ENCODE measurements at places on chromosomes 1 and 21. TPM values are rescaled to one million over a fixed set of nuclear protein-coding genes. Genes with fewer than 3 reads are reported as not detected.

BEND5 gene
- 2.7 TPM for total RNA-seq

MX2 gene
- total RNA-seq = 8.6 TPM

ACTN2 gene
- 0.99 TPM for total RNA-seq

TRIM46 gene
- total RNA-seq = 13.6 TPM

- no peak overlapping the region for H3K27ac ChIP-seq
- no peaks in the 10 kb centered on the region for H3K4me1 ChIP-seq
- H3K36me3 ChIP-seq = no peaks in the 10 kb centered on the region
- H3K27me3 ChIP-seq = no peaks in the 10 kb centered on the region
- H3K4me3 ChIP-seq = no peak overlapping the region
These were observed 397.5 kb downstream of the KIF26B start for GRCh38 chr1:245552331-245552730.

GRCh38 chr1:240687820-240688219 lies 75.9 kb upstream of the GREM2 start:
- H3K4me1 ChIP-seq = no peaks in the 10 kb centered on the region
- H3K27me3 ChIP-seq = no peaks in the 10 kb centered on the region
- no peak overlapping the region for H3K4me3 ChIP-seq
- DNase-seq = no peak

DNA sequence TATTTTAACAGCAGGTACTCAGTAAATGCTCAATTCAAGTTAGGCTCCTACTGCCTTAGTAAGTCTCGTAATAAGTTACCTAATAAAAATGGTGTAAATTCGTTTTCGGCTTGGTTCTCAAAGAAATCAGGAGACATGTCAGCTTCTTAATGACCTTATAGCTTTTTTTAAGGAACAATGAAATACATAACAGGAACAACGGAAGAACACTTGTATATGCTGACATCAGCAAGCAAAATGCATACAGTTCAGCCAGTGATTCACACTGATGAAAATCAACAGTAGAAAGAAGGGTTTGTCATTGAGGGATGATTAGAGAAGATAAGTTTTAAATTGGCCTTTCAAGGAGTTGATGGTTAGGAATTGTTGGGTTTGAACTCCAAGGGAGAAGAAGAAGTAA lies 13.3 kb downstream of the RPTN start:
- peaks cover 1% of the 10 kb centered on the region for H3K27me3 ChIP-seq
- no peak overlapping the region for H3K27ac ChIP-seq
- H3K36me3 ChIP-seq = no peaks in the 10 kb centered on the region
- no peak for DNase-seq
- no peaks in the 10 kb centered on the region for H3K4me1 ChIP-seq

DNA sequence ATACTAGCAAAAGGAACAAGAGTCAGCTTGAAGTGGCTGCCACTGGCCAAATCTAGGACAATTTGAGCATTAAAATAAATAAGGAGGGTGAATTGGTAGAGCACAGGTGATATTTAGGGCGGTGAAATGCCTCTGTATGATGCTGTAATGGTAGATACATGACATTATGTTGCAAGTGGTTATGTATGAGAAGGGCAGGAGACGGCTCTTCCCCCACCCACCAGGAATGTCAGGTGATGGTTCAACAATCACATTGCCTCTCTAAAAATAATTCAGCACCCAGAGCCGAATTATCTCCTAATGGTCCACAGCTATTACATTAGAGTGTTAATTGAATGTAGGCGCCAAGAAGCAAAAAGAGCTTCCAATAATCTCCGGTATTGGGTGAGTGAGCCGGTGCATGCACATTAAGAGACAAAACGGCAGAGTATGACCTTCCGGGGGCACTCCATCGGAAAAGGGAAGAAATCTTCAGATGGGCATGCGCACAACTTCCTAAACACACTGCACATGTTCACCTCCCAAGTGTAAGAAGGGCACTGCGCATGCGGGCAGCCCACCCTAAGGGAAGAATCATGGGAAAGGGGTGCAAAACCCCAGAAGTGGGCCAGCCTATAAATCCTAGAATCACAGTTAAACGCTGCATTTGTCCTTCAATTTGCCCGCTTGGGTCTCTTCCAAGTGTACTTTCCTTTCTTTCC lies 6.8 kb upstream of the IFNAR1 start:
- H3K27me3 ChIP-seq = peaks cover 17% of the 10 kb centered on the region
- H3K27ac ChIP-seq = no peak overlapping the region
- H3K36me3 ChIP-seq = no peaks in the 10 kb centered on the region
- no peak overlapping the region for H3K4me3 ChIP-seq
- no peak for DNase-seq

DNA sequence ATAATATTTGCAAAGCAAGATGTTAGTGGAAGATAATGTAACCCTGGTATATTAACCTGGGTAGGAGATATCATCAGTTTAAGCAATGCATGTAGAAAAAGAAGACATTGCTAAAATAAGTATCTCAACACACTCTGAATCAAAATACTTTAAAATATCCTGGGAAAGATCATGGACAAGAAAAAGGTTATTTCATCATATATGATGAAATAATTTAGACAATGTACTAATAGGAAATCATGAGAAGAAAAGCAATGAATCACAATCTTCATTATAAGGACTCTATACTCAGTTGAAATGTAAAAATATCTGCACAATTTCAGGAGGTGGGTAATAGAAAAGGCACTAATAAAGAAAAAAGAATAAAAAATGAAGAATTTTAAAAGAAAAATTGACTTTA lies 158.8 kb downstream of the KCNT2 start:
- H3K4me3 ChIP-seq = no peak overlapping the region
- no peak for DNase-seq
- no peak overlapping the region for H3K27ac ChIP-seq
- H3K4me1 ChIP-seq = no peaks in the 10 kb centered on the region
- no peaks in the 10 kb centered on the region for H3K36me3 ChIP-seq
- H3K27me3 ChIP-seq = no peaks in the 10 kb centered on the region

DNA sequence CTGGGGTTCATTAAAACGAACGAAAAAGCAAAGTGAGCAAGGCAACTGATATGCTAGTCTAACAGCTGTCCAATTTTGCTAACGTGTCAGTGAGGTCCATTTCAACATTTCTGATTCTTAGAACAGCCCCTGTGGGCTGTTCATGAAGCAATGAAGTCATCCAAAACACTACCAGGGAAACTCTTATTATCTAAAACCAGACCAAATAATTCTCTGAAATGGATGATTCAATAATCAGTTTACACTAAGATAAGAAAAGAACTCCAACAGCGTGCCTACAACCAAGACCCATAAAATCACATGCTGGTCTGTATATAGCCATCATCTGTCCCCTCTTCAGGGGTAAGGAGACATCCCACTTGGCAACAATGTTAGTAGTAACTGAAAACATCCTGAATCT lies 122.7 kb downstream of the TGFBR3 start:
- no peaks in the 10 kb centered on the region for H3K36me3 ChIP-seq
- no peaks in the 10 kb centered on the region for H3K27me3 ChIP-seq
- H3K4me1 ChIP-seq = no peaks in the 10 kb centered on the region
- no peak for DNase-seq
- H3K27ac ChIP-seq = no peak overlapping the region

DNA sequence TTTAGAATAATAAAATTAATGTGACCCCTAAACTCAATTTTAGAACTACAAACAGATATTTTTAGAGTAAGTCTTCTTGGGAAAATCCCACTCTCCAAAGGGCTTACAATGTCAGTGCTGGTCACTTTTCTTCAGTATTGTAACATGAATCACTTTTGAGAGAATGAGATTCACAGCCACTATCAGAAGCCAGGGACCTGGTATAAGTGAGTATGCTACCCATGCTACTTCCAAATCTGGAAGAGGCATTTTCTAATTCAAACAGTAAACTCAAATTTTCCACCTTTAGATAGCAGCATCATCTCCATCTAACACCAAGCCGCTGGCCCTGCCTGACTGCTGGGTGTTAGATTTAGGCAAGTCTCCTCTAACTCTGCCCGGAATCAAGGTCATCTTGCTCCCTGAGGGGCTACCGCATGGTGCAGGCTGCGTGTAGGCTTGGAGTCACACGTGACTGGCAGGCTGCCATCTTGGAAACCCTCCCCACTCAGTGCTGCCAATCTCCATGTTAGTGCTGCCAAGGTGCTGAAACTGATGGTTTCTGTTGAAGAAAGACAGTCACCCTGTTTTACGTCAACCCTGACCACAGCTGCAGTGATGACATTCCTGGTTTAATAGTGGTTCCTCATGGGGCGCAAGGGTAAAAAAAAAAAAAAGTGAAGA lies 882.9 kb upstream of the B3GALT2 start:
- no peaks in the 10 kb centered on the region for H3K27me3 ChIP-seq
- no peak overlapping the region for H3K27ac ChIP-seq
- H3K36me3 ChIP-seq = no peaks in the 10 kb centered on the region

GRCh38 chr1:201582705-201583442 lies 43.9 kb downstream of the NAV1 start:
- H3K4me1 ChIP-seq = peaks cover 27% of the 10 kb centered on the region
- H3K27ac ChIP-seq = peak overlapping the region; percentile 73
- H3K27me3 ChIP-seq = no peaks in the 10 kb centered on the region
- H3K36me3 ChIP-seq = no peaks in the 10 kb centered on the region
- H3K4me3 ChIP-seq = no peak overlapping the region
